HuH-7.5 (cell line): ENCODE measurements at places on chromosomes 6 and 20.

DNA sequence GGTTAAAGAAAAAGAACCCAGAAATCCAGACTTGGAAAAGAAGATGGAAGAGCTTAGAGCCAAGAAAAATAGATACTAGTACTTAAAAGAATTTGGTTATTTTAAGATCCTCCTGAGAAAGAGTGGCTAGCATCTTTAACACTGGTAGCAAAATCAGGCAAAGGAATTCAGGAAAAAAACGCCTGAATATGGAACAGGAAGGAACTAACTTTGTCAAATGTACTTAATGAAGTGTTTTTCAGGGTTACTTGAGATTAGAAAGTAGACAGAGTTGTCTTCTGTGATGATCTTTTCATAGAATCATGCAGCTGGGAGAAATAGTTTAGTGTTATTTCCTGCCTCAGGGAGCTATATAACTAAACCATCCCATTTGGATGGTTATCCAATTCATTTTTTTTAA is 50.8 kb upstream of the SASH1 start:
- no peak for DNase-seq

DNA sequence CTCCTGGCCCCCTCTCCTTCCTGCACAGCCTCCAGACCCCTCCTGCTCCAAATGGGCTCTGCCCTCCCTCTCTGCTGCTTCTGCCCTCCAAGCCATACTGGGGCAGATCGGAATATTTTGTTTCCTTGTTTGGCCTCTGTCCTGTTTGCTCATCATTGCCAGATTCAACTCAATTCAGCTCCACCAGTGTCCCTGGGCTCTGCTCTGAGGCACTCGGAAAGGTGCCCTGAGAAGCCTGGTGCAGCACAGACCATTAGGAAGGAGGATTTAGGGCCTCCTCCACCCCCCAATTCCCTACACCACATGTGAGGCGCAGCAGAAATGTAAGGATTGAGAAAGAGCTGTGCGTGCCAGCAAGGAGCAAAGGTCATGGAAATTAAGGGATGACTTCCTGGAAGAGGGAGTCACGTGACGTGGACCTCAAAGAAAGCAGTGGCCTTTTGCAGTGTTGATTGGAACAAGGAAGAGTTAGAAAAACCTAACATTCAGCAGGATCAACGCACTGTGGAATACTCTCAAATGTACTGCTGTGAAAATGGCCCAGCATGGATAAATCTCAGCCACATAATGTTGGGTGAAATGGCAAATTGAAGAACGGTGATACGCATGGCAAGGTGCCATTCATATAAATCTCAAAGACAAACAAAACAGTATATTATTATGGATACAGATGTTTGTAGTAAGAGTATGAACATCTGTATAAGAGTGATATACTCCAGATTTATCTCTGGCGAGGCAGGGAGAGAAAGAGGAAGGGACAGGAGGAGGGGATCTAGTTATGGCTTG is 229.5 kb upstream of the RNF24 start:
- DNase-seq, result peak; percentile 68

DNA sequence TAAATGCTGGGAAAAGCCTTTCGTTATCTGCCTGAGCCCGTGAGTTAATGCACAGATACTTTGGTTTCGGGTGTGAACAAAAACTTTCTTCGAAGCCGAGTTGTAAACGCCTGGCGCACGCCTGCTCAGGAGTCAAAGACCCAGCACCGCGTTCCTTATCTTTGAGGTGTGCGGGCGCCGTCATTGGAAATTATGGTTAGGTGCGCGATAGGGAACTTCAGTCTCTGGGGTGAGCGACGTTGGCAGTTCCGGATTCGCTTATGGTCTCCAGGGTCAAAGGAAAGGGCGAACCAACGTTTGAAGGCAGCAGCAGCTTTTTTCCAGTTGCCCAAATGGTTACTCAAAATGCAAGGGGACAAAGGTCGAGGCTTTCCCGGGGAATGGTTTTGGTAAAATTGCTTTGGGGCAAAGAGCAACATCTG is 853 bp downstream of the SLC22A3 start:
- DNase-seq, result peak; percentile 55

DNA sequence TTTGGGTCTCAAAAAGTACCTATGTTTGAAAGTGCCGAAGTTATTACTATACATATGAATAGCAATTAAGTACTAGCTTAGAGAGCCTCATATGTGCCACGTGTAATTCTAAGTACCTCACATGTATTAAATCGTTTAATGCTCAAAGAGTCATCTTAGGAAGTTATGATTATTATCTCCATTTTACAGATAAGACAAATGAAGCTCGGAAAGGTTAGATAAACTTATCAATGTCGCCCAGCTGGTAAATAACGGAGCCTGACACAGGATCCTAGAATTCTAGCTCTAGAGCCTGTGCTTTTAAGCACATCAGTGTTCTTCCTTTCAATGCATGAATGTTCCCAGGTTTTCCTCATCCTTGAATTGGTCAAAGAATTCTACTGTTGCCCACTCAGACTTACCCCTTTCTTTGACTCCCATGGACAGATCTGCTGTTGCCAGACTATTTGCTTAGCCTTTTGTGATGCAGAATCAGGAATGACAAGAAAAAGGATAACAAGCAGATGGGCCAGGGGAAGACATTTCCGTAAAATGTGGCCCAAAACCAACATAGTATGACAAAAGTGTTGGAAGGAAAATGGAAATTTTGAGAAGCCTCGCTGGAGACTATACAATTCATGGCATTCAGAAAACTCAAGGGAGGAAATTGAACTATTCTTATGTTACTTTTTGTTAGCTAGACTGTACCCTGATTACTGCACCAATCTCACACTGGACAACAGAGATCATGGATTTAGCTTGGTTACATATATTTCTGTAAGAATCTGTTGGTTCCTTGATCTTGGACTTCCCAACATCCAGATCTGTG is 237.1 kb upstream of the CITED2 start:
- no peak for DNase-seq

DNA sequence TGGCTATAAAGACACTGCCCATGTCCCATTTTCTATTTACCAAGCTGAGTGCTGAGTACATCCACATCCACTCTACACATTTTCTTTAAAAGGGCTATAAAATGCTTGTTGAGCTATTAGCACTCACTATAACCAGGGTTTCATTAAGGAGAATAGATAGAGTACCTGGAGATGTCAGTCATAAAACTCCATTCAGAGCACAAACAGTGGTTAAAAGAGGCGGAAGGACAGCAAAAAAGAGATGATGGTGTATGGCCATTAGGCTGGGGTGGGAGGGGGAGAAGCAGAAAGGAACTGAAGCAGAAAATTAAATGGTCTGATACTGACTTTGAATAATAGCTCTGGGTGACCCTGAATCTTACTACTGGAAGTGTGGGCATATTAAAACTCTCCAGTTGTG is 609.9 kb upstream of the MAP3K7 start:
- DNase-seq, result no peak

DNA sequence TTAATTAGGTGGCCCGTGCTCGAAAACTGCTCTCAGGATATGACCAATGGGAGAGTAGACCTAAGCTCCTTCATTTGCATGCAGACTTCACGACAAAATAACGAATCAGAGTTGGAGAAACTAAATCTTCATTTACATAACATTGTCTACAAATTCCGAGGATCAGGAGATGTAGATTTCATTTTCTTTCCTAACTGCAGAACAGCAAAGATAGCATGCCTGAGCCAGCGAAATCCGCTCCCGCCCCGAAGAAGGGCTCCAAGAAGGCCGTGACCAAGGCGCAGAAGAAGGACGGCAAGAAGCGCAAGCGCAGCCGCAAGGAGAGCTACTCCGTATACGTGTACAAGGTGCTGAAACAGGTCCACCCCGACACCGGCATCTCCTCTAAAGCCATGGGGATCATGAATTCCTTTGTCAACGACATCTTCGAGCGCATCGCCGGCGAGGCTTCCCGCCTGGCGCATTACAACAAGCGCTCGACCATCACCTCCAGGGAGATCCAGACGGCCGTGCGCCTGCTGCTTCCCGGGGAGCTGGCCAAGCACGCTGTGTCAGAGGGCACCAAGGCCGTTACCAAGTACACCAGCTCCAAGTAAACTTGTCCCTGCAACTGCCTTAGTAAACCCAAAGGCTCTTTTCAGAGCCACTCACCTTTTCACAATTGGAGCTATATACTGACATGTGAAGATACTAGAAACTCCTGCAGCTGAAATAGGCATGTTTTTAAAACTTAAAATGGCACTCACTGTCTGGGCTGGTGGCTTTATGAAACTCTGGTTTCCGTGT is 96.5 kb downstream of the HFE start:
- no peak for DNase-seq

DNA sequence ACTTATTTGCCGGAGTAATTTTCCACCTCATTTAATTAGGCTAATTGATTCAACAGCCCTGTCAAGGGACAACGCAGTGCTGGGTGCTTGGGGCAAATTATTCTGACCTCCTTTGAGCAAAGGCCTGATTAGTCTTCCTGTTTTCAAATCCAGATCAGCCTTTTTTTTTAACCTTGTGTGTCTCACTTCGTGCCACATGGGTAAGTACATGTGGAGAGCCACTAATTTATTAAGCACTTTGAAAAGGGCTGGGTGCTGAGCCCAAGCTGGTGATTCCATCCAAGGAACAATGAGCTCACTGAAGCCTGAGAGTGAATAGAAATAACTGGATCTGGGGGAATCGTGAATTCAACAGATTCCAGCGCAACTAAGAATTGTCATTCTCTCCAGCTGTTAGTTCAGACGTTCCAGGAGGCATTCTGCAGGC is 229.3 kb downstream of the CLIC5 start:
- DNase-seq, result no peak

DNA sequence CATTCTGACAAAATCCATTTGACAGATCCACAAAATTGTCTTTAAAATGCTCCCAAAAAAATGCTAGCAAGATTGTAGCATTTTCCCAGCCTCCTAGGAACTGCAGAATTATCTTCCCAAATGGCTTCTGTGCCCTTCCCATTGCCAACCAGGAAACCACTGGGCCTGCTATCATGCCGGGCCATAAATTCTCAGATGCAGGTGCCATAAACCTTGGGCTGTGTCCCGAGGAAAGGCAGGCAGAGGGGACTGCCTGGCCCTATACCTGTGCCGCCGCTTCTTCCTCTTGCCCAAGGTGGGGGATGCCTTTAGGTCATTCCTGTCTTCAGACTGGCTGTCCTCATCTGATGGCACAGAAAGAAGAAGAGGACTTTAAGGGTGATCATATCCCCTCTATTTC is 2.8 kb downstream of the VSX1 start:
- DNase-seq, result peak; percentile 31

GRCh38 chr20:35263532-35264341 is 14.2 kb downstream of the MMP24OS start:
- no peak for DNase-seq

- no peak for DNase-seq
Measured at GRCh38 chr20:33696448-33696847, 10.3 kb upstream of the E2F1 start.

DNA sequence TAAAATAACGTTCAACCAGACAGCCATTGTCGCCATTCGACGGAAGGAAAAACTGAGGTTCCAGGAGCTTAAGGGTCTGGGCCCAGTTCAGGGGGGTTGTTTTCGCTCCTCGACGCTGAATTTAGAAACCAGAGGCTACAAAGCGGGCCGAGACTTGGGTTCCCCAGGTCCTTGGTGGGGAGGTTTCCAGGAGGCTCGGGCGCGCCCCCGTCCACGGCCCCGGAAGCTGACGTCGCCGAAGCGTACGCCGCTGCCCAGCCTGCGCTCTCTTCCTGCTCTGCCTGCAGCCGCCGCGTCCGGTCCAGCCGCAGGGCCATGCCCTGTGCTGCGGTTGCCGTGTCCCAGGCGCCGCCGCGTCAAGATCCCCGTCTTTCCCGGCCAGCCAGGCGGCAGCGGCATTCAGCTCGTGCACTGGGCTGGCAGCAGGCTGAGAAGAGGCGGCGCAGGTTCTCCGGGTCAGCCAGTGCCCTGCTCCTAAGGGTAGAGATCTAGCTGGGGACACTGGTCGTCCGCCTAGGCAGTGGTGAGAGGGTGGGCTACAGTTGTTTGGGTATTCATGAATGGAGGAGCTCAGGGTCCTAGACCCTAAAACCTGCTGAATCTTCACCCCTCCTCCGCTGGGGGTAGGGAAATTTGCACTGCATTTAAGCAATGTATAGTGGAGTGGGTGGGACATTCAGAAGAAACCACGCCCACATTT is 901 bp upstream of the TRIM26 start:
- peak; percentile 48 for DNase-seq

- no peak for DNase-seq
Measured at GRCh38 chr20:36110994-36111393, 43.5 kb upstream of the EPB41L1 start.

DNA sequence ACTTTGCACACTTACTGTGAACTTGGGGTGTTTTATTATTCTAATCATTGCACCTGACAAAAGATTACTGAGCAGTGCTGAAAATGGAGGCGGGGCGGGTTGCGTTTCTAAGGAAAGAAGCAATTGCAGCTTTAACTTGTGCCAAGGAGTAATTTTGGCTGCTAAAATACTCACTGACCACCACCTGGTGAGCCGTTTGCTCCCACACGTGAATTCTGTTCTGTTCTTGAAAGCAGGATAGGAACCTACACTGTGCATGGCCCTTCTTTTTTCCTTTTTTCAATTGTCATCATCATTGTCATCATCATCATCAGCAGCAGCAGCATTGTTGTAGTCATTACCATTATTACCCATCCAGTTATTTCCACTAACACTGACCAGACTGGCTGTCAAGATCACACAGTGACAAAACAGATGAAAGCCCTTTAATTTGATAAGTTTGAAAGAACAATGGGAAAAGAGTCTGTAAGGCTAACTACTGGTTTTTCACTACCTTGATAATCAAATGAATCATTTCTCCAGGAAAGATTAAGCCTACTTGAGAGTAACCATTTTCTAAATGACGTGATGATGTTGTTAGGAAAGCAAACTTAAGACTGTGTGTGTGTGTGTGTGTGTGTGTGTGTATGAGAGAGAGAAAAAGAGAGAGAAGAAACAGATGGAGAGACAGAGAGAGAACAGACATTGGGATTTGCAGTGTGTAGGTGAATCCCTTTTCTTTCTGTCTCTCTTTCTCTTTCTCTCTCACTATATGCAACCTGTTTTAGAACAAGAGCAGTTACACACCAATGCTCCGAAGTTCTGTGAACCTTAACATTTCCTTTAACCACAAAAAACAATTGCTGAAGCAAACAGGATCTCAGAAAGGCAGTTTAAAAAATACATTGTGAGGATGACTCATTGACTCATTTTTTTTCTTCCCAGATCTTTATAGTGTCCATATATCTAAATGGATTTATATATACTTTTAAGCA is 3.8 kb downstream of the RIPOR2 start:
- DNase-seq, result no peak

- DNase-seq, result no peak
Measured at GRCh38 chr6:98980819-98981218, 33.1 kb upstream of the FBXL4 start.

GRCh38 chr6:48151142-48151541 is 40.1 kb upstream of the PTCHD4 start:
- DNase-seq, result no peak

GRCh38 chr6:1639430-1639829 is 29.7 kb downstream of the FOXC1 start:
- no peak for DNase-seq

DNA sequence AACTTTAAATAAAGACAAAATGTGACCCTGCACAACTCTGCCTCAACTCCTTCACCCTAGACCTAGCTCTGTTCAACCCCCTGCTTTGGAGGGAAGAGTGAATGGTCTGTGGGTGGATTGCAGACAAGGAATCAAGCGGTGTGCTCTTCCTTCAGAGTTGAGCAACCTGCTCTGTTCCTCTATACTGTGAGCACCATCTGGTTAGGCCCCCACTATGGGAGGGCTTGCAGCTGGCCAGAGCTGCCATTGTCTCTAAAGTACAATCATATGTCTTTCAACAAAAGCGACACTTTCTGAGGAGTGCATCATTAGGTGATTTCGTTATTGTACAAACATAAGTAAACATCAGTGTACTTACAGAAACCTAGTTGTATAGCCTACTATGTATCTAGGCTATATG is 406.1 kb upstream of the MARCKS start:
- DNase-seq, result no peak

GRCh38 chr20:61748376-61748775 is 317.3 kb downstream of the TAF4 start:
- no peak for DNase-seq
